Left kidney (tissue), 8 donors: ENCODE measurements at places on chromosomes 1 and 21. TPM values are rescaled to one million over a fixed set of nuclear protein-coding genes. Genes with fewer than 3 reads are reported as not detected.

Gene APOBEC4
- 0.10 TPM for polyA plus RNA-seq

Gene DSCAM
- 0.03 TPM for polyA plus RNA-seq

Gene NR5A2
- polyA plus RNA-seq = 2.0 TPM

Gene MMP23B
- polyA plus RNA-seq = 14.9 TPM

Gene CCDC24
- 19.5 TPM for polyA plus RNA-seq

Gene FCER1G
- 10.8 TPM for polyA plus RNA-seq

Gene ADORA3
- 0.52 TPM for polyA plus RNA-seq

Gene TRPM2
- 0.57 TPM for polyA plus RNA-seq

Gene FBXO2
- 0.35 TPM for polyA plus RNA-seq

- DNase-seq = peak; percentile 68
These were observed 3.1 kb upstream of the YRDC start for GRCh38 chr1:37811027-37811655.

- DNase-seq = no peak
These were observed 65.4 kb downstream of the TOMM20 start for GRCh38 chr1:235063068-235063765.

- peak; percentile 25 for DNase-seq
These were observed 179.7 kb upstream of the ST6GALNAC5 start for GRCh38 chr1:76687307-76688175.

DNA sequence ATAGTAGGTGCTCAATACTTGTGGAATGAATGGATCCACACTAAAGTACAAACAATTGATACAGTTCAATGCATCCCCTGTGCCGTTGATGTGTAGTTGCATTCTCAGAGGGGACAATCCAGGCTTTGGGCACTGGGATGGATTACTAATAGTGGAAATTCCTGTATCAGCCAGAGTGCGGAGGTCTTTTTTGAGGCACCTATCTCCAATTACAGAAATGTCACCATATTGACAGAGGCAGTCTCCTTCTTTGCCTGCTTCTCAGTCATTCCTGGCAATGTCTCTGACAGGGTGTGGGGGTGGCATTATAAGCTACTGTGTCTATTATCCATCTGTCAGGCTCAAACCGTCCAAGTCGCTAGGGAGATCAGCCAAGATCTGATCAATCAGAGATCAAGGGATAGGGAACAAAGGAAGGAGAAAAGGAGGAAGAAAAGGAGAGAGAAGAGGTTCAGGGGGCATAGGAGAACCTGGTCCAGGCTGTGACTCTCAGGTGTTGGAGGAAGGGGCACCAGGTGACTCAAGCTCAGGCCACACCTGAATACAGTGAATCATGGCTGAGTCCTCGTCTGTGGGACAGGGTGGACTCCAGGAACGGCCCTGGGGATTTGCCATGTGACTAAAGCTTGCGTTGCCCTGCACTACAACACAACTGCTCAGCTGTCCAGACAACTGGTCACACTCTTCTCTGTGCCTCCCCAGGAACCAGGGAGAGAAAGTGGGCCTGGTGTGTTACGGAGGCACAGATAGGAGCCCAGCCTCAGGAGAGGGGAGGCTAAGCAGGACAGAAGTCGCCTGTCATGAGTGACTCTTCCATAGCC is 3.4 kb upstream of the LAMB3 start:
- DNase-seq = no peak

- DNase-seq = no peak
These were observed 35.8 kb downstream of the GLIS1 start for GRCh38 chr1:53703174-53703573.

GRCh38 chr1:216765346-216766300 is 42.4 kb upstream of the ESRRG start:
- no peak for DNase-seq

DNA sequence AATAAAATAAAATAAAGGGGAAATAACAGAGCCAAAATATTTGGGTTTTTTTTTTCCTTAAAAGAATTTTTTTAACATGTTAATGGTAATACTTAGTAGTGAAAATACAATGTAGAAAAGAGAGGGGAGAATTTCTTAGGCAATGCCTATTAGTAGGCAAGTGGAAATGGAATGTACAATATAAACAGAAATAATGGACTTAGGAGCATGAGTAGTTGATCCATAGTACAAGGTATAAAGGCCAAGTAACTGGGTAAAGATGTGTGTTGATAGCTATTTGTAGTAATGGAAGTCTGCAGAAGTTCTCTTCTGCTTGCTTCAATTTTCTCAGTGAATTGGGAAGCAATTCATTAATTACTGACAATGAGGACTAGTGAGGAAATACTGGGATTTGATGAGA is 34.4 kb downstream of the TESK2 start:
- no peak for DNase-seq

GRCh38 chr1:89936694-89937093 is 58.2 kb upstream of the ZNF326 start:
- no peak for DNase-seq

GRCh38 chr1:119988306-119989062 is 81.0 kb downstream of the NOTCH2 start:
- no peak for DNase-seq

DNA sequence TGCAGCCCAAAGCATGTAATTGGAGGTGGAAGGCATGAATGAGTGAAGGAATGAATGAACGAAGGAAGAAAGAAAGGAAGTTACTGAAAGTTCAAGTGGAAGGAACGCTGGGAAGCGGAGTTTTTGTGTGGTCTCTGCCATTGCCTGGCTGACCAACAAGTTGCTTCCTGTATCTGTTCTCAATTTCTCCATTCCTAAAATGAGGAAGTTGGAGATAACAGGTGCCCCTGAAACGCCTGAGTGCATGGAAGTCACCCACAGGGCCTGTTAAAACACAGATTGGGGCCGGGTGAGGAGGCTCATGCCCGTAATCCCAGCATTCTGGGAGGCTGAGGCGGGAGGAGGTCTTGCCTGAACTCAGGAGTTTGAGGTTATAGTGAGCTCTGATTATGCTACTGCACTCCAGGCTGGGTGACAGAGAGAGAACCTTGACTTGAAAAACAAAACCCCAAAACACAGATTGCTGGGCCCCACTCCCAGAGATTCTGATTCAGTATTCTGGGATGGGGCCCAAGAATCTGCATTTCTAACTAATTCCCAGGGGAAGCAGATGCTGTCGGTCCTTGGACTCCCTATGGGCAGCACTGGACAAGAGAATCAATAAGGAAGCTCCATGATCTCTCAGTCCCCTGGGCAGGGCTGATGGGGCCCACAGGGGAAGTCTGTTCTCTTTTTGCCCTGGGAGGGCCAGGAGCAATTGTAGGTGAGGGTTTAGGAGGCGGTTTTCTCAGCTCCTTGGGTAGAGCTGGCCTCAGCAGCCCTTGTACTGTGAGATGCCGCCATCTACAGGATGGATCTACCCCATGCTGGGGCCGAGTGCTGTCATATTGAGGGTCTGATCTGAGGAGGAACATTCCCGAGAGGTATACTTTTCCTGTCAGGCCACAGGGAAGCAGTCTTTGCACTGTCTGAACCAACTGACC is 3.3 kb upstream of the CNR2 start:
- DNase-seq = peak; percentile 67

DNA sequence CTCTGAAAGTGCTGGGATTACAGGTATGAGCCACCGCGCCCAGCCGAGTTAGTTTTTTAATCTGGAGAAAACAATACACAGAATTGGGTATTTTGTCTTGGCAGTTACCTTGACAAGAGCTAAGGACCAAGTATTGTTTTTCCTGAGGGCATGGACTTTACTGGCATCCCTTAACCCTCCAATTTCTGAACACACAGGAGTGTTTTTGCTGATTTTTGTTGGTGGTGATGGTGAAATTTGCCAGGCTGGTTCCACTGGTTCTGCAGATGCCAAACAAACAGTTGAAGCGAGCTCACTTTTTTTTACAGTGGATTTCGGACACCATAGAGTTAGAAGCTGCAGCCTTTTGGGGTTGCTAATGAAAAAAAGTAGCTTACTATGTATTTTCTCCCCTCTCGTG is 37.2 kb upstream of the SH3D21 start:
- DNase-seq = no peak

DNA sequence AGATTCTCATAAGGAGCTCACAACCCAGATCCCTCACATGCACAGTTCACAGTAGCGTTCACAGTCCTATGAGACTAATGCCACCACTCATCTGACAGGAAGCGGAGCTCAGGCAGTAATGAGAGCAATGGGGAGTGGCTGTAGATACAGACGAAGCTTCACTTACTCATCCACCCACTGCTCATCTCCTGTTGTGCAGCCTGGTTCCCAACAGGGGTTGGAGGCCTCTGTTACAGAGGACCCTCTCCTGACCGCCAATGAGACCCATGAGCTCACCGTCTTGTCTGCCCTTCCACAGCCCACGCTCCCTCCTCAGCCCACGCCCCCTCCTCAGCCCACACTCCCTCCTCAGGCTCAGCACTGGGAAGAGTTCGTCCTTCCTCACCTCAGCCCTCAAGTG is 39.6 kb downstream of the RSPH1 start:
- DNase-seq = no peak

GRCh38 chr1:168235548-168235885 is 9.7 kb downstream of the SFT2D2 start:
- DNase-seq = no peak

GRCh38 chr1:201226859-201227488 is 36.4 kb downstream of the IGFN1 start:
- no peak for DNase-seq

GRCh38 chr1:68623700-68624099 is 126.8 kb upstream of the DEPDC1 start:
- no peak for DNase-seq

- DNase-seq = no peak
These were observed 29.3 kb upstream of the SLC45A3 start for GRCh38 chr1:205709640-205710039.

GRCh38 chr1:5637171-5637570 is 355.1 kb downstream of the NPHP4 start:
- DNase-seq = no peak

- DNase-seq = no peak
These were observed 20.6 kb upstream of the MTARC2 start for GRCh38 chr1:220727519-220727918.

- no peak for DNase-seq
These were observed 6.7 kb downstream of the SLC19A1 start for GRCh38 chr21:45535341-45536081.

DNA sequence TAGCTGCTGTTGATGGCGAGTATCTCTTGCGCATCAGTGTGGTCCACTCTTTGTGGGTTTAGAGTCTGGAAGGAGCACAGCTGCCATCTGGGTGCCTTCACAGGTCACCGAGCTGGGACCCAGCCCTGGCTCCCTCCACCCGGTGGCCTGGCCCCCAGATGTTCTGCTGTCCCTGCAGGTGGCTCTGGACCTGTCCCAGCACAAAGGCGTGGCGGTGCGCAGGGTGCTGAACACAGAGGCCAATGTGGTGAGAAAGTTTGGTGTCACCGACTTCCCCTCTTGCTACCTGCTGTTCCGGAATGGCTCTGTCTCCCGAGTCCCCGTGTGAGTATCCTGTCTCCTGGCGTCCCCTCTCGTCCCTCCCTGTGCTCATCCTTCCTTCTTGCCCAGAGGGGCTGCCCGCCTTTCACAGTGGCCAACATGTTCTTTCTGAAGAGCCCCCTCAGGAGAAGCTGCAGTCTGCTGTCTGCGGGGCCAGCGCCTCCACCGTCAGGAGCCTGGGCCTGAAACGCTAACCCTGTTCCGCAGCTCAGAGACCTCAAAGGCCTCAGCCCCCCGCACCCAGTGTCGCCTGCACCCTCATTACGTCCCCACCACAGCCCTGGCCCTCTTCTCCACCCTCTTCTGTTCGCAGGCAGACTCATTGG is 27.4 kb downstream of the QSOX1 start:
- DNase-seq = no peak

DNA sequence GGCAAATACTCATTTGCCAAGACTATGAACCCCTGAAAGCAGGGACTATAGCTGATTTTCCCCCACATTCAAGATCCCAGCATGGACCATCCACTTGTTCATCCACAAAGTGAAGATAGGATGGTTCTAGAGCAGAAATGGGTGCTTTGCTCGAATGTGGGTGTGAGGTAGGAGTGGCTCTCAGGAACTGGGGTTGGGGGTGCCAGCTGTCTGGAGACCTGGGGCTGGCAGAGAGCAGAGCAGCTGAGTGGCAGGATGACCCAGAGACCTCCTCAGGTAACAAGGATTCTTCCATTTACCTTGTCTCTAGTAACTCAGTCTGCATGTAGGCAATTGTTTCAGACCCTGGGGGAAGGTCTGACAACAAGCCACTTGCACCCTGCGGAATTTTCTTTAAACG is 6.0 kb downstream of the S100A9 start:
- DNase-seq = no peak

DNA sequence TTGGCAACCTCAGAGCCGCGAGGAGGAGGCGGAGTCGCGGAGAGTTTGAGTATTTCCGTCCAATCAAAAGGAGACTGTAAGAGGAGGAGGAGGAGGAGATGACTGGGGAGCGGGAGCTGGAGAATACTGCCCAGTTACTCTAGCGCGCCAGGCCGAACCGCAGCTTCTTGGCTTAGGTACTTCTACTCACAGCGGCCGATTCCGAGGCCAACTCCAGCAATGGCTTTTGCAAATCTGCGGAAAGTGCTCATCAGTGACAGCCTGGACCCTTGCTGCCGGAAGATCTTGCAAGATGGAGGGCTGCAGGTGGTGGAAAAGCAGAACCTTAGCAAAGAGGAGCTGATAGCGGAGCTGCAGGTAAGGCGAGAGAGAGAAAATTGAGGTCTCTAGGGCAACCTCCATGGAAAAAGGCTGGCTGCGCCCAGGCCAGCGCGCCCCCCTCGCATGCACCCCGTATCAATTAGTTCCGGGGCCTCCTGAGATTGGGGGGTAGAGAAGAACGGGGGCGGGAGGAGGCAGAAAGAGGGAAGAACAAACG is at the start of gene PHGDH:
Gene PHGDH (plus strand): TSS at position 131 of the 538 bp plus-strand sequence. CDS start 89 bp downstream, at position 220.
- peak; percentile 84 for DNase-seq

GRCh38 chr1:9294405-9294773 is 1.7 kb downstream of the SPSB1 start:
- DNase-seq = no peak

DNA sequence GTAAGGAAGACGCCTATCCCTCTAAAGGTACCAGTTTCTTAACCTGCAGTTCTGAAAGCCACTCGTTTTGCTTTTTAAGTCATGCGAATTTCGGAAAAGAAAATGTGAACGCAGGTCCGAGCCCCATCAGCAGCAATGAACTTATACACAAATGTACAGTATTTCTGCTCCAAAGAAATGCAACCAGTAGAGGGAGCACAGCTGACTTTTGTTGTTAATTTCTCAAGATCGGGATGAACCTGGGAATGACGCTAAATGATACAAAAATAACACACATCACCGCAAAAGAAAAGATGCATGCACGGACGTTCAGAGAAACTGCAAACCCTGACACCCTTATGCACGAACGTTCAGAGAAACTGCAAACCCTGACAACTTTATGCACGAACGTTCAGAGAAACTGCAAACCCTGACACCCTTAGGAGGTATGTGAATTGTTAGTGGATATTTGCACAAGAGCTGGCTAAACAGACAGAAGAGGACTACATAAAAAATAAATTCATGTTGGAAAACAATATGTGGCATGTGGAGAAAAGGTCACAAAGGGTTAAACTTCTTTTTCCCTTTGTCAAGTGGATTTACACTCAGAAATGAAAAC is 3.5 kb upstream of the TIAM1 start:
- peak; percentile 52 for DNase-seq

- DNase-seq = no peak
These were observed 175.4 kb downstream of the HS2ST1 start for GRCh38 chr1:87089823-87090222.

GRCh38 chr1:116330342-116330652 is 42.7 kb upstream of the ATP1A1 start:
- DNase-seq = peak; percentile 49
